EH (cell line): ENCODE measurements at places on chromosomes 1 and 21.

DNA sequence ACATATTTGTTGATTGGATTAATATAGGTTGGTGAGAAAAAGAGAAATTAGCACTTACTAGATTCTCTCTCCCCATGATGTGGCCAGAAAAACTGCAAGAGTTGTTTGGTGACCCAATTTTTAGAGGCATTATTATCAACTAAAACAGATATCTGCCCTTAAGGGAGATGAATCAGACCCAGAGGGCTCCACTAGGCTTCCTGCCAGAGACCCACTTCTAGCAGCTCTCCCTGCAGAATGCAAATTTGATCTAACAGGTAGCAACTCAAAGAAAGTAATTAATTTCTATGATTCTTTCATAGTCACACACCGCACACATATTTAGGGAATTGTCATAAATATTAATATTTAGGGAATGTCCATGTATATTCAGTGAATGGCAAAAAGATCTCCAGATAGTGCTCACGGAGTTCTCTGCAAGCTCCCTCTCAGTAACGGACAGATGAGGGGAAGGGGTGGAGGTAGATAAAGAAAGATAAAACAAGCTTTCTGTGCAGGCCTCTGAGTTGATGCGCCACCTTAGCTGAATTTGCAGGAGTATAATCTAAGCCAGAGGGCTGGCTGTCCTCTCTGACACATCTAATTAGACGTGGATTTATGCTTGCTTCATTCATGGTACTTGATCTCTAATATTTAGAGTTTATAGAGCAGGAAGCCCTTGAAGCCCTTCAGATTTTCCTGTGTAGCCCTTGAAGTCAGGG lies 84.1 kb upstream of the CCDC190 start:
- peak; percentile 16 for DNase-seq

GRCh38 chr1:223087291-223088255 lies 55.5 kb downstream of the TLR5 start:
- DNase-seq, result peak; percentile 40

GRCh38 chr1:13753636-13754402 lies 53.8 kb downstream of the PRDM2 start:
- no peak for DNase-seq

DNA sequence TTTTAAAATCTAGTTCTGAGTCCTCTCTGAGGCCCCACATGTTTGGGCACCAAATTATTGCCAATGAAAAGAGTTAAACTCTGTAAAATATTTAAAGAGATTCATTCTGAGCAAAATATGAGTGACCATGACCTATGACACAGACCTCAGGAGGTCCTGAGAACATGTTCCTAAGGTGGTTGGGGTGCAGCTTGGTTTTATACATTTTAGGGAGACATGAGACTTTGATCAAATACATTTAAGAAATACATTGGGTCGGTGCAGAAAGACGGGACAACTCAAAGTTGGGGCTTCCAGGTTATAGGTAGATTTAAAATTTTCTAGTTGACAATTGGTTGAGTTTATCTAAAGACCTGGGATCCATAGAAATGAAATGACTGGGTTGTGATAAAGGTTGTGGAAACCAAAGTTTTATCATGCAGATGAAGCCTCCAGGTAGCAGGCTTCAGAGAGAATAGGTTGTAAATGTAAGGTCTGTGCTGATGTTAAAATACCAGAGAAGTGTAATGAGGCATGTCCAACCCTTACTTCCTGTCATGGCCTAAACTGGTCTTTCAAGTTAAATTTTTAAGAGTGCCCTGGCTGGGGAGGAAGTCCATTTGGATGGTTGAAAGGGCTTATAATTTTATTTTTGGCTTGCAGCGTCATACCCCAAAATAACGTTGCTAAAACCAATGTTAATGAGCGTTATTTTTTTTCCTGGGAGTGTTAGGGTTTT lies 274.9 kb downstream of the NUF2 start:
- DNase-seq, result no peak

DNA sequence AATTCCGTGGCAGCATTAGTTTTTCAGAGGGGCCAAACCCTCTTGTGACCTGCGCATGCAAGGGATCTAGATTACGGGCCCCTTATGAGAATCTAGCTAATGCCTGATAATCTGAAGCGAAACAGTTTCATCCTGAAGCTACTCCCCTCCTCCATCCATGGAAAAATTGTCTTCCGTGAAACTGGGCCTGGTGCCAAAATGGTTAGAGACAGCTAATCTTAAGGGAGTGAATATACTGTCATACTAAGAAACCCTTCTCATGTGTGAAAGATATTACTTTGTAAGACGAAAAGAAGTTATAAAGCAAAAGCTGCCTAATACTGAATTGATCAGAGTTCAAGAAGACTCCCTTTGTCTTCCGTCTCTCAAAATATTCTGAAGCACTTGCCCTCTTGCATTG lies 166.3 kb downstream of the DUSP10 start:
- peak; percentile 33 for DNase-seq

GRCh38 chr1:198497326-198498102 lies 43.0 kb downstream of the ATP6V1G3 start:
- peak; percentile 81 for DNase-seq

DNA sequence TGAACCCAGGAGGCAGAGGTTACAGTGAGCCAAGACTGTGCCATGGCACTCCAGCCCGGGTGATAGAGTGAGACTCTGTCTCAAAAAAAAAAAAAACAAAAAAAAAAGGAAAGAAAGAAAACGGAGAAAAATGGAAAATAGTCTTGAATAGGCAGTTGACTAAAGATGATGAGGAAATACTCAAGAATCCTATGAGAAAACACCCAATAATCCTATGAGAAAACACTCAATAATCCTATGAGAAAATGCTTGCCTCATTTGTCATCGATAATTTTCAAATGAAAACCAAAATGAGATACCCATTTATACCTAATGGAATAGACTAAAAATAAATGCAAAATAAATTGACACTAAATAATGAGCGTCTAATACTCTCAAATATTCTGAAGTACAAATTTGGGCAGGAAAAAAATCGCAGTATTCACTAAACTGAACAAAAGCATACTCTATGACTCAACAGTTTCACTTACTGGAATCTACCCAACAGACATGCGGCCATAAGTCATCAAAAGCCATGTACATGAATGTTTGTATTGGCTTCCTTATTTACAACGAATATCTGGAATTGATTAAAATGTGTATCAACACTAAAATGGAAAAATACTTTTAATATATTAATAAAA lies 733.9 kb upstream of the CHRM3 start:
- DNase-seq, result peak; percentile 79
